Regular cardiac myocyte (primary cell): ENCODE measurements at places on chromosomes 5 and 9. TPM values are rescaled to one million over a fixed set of nuclear protein-coding genes. Genes with fewer than 3 reads are reported as not detected.

FBXL7 gene
- 2.3 TPM in 2 replicates for total RNA-seq

AHRR gene
- 19.4 and 26.5 TPM in 2 replicates for total RNA-seq

LCP2 gene
- total RNA-seq = not detected in 2 replicates

TXNDC8 gene
- not detected in 2 replicates for total RNA-seq

IFNA2 gene
- total RNA-seq = not detected in 2 replicates

COL15A1 gene
- total RNA-seq = 5.9 and 122 TPM in 2 replicates

HNRNPH1 gene
- 509 and 722 TPM in 2 replicates for total RNA-seq

DRD1 gene
- total RNA-seq = under 0.01 TPM in 1 of 2 replicates, not detected in the other

POLR1E gene
- 31.3 and 48.5 TPM in 2 replicates for total RNA-seq

PAXX gene
- total RNA-seq = 14.9 and 23.6 TPM in 2 replicates

LHX3 gene
- under 0.01 TPM in 1 of 2 replicates, not detected in the other for total RNA-seq

CCDC152 gene
- 1.1 and 2.9 TPM in 2 replicates for total RNA-seq

TMEM141 gene
- total RNA-seq = 84.2 and 95.0 TPM in 2 replicates

IL7R gene
- 2.3 and 13.2 TPM in 2 replicates for total RNA-seq

ECM2 gene
- 2.7 and 22.6 TPM in 2 replicates for total RNA-seq

MAT2B gene
- total RNA-seq = 59.2 and 96.0 TPM in 2 replicates
